ENCODE measurements at places on chromosomes 5 and 9.

DNA sequence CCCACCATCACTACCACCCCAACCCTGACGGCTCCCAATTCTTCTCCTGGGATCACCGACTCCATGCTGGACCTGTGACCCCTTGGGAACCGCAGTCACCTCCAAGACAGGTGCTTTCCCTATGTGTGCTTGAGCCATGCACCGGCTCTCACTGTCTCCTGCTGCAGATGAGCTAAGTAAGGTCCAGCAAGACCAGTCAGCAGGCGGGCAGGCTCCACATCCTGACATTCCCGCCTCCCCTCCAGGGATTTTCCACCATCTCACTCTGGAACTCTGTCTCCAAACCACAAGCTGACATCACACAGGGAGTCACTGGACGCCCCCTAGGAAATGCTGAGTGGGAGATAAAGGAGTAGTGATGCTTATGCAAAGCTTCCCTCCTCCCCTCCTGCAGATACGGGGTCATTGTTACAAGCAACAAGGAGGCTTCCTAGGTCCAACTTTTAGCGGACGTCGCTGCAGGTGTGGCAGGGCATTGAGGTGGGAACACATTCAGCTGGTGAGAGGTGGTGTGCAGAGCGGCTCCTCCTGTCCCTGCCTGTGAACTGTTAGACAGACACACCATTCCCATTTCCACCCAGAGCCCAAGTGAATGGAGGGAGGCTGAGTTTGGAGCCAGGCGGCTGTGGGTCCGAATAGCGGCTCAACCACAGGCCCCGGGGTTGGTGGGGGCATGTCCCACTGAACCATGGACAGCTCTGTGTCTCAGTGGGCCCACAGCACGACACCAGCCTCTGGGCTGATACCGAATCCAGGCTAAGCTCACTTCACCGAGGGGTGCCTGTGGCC lies 129.2 kb upstream of the PHYKPL start:
- DNase-seq, result peak; percentile 66

GRCh38 chr9:22446589-22446949 lies at the start of gene DMRTA1:
Gene DMRTA1 (plus strand): TSS chr9:22446824. CDS start chr9:22447066, 242 bp downstream.
- DNase-seq, result peak; percentile 52

DNA sequence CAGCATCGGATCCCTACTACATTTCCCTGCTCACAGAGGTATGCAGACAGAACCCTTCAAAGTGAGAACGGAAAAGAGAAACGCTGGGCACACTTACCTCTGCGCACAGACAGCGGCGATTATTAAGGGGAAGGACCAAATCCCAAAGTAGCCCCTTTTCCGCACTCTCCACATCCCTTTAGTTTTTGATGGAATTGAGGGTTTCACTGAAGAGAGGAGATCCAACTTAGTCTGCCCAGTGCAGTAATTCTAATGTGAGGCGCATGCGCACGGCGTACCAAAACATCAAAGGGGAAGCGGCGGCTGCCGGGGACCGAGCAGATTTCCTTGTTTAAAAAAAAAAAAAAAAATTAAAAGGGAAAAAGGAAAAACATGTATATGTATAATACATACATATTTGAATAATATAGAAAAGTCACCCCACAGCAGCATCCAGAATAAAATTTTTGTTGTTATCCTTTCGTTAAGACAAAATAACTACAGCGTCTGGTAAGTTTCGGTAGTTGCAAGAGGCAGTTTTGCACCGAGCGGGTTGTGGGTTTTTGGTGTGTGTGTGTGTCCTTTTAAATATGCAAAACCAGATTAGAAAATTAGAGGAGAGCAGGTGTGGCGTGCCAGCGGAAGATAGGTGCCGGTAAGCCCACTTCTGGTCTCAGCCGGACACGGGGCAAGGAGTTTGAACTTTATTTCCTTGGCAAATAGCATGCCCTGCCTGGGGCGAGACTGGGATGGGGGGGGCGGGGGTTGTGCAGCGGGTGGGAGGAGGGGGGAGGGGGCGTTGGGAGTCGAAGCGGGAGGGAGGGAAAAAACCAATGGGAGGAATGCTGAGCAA lies at the start of gene GABRB2:
TSS of gene GABRB2 (minus strand) at position 256 of the 832 bp plus-strand sequence. CDS start at position 174, 82 bp downstream.
- peak; percentile 18 for DNase-seq

GRCh38 chr5:179596421-179596820 lies 27.1 kb downstream of the HNRNPH1 start:
- no peak for DNase-seq

DNA sequence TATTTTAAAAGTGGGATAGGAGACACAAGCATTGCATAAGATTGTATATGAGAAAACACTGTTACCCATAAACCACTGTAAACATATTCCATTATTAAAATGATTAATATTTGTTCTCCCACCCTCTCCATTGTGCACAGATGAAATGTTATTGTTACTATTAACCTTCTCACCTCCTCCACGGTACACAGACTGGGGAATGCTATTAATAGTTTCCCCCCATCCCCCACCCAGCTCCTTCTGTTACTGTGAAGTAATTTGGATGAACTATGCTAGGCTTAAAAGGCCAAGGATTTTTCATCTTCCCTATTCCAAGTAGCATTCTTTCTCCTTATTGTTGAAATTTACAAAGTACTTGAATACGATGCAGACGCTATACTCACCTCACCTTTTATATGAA lies 91.4 kb downstream of the JAKMIP2 start:
- DNase-seq, result no peak

DNA sequence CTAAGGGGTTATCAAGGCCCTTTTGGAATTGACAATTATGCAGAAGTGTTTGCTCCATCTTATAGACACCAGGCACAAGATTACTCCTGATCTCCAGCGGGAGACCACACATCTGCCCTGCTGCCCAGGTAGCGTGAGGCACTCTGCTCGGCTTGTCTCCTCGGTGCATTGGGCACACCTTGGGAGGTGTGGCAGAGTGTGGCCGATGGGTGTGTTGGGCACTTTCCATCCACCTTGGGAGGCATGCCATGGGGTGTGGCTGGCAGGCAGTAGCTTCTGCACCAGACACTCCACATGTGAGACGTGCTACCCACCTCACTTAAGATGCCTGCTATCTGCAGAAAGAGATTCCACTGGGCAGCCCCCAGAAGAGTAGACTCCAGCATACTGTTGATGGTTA lies 54.1 kb downstream of the GADD45G start:
- no peak for DNase-seq

GRCh38 chr5:175520873-175521272 lies 42.5 kb downstream of the SFXN1 start:
- no peak for DNase-seq

Data from fibroblast of upper back skin (primary cell).